Retina (tissue), 1 donor: ENCODE measurements at places on chromosomes 7 and 10.

DNA sequence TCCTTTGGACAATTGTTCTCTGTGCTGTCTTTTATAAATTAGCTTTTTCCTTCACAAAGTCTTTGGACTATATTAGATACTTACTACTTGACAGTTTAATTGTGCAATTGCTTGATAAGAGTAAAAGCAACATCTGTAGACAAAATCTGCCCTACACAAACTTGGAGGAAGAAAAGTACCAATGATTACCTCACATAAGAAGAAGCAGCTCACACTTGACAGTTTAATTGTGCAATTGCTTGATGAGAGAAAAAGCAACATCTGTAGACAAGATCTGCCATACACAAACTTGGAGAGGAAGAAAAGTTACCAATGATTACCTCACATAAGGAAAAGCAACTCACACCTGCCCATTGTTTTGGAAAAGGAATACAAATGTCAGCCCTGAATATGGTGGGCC, 17.1 kb upstream of the SCIN start:
- DNase-seq, result no peak

GRCh38 chr10:33489501-33490176, 155.2 kb upstream of the NRP1 start:
- DNase-seq, result no peak

- DNase-seq, result no peak
Measured at GRCh38 chr10:241451-241850, 106.2 kb downstream of the ZMYND11 start.

DNA sequence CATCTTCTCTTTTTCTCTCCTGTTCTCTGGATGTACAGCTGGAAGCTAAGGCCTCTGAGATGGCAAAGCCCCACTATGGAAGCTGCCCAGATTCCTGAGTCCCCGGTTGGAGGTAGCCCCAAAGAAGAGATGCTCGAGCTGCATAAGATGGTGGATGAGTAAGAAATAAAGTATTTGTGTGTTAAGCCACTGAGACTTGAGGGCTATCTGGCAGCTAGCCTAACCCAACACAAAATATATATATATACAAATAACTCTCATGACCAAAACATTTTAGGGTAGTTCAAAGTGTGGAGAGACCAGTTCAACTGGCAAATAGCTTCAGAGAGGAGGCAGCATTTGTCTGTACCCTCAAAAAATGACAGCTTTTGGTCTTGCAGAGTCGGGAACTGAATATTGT, 72.4 kb upstream of the PDE1C start:
- no peak for DNase-seq

GRCh38 chr10:126041804-126042231, 145.5 kb downstream of the FANK1 start:
- DNase-seq, result peak; percentile 75

GRCh38 chr10:3064423-3064822, 2.9 kb upstream of the PFKP start:
- DNase-seq, result no peak
